Stromal cell of bone marrow (primary cell): ENCODE measurements at places on chromosomes 4 and X.
A peak's percentile ranks its signal among the peaks of the same experiment; 100 is the strongest.

DNA sequence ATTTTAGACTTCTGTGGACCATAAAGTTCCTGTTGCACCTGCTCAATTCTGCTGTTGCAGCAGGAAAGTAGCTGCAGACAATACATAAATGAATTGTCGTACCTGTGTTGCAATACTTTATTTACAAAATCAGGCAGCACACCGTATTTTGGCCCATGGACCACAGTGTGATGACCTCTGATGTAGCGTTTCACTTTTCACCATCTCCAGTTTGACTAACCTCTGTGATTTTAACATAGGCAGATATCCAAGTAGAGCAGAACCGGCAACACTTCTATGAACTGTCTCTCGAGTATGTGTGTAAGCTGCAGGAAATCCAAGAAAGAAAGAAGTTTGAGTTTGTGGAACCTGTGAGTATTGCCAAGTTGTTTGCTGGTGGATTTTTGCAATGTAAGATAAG is 132.7 kb downstream of the ARHGAP10 start:
- peak; percentile 10 for DNase-seq

- DNase-seq: no peak
These were observed 501.3 kb upstream of the DIAPH2 start for GRCh38 chrX:96183391-96183790.

- peak; percentile 48 for DNase-seq
These were observed 1.4 kb downstream of the FGF2 start for GRCh38 chr4:122827879-122828601.

GRCh38 chrX:121254336-121254735 is 206.9 kb downstream of the GLUD2 start:
- no peak for DNase-seq

DNA sequence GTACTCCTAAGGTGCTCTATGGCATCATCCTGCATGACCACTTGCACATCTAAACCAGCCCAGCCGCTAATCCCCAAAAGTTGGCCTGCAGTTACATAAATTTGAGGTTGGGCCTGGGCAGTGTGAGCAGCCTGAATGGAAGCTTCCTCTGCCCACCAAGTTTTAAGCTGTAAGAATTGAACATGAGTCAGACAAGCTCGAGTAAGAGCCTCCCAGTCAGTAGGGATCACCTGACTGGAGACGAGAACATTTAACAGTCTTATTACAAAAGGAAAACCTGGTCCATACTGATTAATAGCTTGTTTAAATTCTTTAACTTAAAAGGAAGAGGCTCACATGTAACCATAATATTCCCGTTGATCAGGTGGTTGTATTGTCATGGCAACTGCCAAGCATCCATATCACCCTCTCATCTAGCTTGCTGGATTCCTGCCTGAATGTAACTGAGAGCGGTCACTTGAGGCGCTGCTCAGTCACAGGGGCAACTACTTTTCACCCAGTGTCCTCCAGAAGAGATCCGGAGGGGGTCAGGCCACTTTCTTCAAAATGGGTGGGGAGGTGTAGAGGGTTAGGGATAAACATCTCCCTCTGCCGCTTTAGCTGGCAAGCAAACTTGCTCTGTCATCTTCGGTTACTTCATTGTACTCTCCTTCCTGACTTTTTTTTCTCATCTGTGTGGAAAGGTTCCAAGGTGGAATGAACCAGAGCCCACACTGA is 56.6 kb upstream of the WDR1 start:
- peak; percentile 56 for DNase-seq
